ENCODE measurements at places on chromosomes 6 and 20.

DNA sequence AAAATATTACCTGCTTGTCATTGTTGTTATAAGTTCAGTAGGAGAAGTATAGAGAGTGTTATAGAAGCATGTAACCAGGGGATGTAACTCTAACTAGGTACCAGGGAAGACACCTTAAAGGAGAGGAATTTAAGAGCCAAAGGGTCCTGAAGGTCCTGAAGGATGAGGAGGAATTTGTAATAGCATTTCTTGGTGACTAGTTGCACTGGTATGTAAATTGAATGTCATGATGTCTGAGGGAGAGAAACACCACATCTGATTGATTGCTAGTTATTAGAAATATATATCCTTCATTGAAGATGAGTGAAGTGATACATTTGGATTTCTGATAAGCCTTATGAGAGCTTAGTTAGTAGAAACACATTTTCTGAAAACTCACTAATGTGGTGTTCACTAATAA lies 643.8 kb downstream of the RFPL4B start:
- no peak for DNase-seq

GRCh38 chr6:153781306-153781705 lies 257.7 kb upstream of the OPRM1 start:
- no peak for DNase-seq

DNA sequence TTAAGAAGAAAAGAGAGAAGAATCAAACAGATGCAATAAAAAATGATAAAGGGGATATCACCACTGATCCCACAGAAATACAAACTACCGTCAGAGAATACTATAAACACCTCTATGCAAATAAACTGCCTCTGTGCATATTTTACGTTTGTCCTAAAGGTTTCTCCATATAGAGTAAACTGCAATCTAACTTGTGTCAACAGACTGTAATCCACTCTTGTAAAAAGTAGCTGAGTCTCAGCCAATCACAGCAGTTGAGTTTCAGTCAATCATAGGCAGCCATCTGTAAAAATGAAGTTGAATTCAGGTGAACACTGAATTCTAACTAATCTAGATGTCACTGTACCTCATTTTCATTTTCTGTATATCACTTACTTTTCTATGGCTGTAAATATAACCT lies 112.2 kb upstream of the SYNCRIP start:
- no peak for DNase-seq

DNA sequence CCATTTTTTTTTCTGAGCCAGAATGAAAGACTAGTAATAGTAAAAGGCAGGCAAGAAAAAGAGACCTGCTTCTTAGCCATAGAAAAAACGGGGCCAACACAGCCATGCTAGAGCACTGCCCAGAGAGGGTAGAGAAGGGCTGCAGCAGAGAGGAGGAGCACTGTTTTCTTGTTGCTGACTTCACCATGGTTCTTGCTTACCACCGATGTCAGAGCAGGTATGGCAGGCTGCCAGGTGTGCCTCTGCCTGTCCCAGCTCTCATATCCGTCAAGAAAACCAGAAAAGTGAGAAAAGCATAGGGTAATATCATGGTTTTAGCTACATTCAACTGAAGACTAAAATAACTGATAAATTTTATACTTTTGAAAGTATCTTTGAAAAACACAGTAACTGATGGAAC lies 60.7 kb downstream of the DTNBP1 start:
- DNase-seq = no peak

DNA sequence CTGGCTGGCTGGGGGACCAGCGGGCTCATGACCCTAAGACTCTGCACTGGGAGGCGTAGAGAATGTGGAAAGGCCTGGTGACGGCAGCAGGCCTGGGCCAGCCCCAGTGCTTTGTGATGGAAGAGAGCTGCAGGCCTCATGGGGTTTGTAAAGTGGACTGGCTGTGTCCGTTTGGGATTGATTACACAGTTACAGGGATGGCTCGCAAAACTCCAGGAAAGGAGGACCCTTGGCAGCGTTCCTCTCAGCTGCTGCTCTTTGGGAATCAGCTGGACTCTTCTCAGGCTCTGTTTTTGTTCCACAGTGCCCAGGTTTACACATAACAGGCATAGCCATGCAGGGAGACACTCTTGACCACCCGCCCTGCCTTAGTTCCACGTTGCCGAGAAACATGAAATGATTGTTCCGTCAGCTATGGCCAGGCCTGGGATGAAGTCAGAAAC lies 89.0 kb downstream of the SLX4IP start:
- no peak for DNase-seq

DNA sequence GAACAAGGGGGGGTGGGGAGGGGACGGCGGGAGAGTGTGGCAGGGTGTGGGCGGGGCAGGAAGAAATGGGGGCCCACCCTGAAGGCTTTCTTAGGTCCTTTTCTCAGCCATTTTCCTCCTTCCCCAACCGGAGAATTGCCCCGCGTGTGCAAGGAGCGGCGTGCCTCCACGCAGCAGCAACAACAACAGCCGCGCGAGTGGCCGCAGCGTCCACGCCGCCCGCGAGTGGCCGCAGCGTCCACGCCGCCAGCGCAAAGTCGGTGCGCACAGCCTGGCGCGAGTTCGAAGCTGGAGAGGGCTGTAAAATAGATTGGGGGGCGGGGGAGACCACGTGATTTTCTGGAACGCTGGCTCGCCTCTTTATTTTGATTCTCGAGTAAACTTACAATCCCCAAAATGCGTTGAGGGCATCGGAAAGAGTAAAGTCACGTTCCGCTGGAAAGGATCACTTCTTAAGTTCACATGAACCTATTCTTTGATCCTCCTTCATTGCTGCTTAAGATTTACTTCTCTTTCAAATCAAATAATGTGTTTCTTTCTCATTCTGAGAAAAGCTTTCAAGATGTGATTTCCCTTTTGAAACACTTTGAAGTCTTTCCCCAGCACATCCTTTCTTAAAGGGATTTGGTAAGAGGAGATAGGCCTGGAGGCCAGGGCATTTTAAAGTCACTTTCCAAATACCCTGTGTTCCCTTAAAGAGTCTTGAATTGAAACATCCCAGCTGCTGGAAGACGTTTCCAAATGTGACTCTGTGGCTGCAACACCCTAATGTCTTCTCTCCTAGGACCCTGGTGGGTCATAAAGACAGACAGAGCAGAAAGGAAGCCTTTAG lies 66.7 kb upstream of the ZNF217 start:
- DNase-seq = no peak

DNA sequence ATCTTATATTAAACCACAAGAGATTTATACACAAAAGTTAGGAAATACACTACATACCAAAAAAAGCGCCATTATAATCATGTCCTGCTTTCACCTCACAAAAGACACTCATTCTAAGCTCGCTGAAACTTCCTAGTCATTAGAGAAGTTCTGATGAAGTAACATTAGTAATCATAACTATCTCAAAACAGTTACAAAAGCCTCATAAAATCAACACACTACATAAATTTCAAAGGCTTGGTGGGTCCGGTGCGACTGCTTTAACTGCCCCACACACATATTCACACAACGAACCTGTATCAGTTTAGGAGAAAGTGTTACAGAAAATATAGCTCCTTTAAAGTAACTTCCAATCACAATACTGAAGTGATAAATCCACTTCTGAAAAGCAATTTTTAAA lies 1.9 kb downstream of the PHIP start:
- no peak for DNase-seq

GRCh38 chr20:48717680-48718223 lies 110.0 kb downstream of the PREX1 start:
- no peak for DNase-seq

DNA sequence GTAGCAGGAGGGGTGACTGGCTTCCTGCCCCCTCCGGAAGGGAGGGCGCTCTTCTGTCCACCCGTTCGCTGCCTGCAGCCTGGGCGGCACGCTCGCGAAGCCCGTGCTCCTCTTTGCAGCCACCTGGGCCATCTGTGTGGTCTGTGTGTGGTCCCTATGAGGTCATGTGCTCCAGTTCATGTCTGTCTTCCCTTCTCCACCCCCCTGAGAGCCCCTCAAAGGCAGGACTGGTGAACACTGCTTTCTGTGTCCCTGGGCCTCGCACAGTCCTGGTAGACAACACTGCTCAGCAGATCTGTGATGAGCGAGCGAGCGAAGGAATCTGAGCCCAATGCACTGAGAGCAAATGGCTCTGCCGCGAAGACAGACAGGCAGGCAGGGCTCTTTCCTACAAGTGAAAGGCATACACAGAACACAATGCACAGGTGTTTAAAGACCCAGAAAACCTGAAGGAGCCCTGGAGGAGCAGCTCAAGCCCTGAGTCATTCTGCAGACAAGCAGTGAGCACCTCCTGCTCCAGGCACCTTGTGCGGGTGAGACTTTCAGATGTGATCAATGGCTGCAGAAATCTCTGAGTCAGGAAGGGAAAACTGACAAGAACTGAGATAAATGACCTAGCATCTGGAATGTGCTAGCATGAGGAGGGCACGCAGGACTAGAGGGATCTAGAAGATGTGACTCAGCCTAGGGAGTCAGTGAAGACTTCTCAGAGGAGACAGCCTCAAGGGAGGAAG lies 27.1 kb downstream of the PPP1R3G start:
- no peak for DNase-seq

- no peak for DNase-seq
These were observed 1.5 kb downstream of the HLA-DOA start for GRCh38 chr6:33007831-33008400.

DNA sequence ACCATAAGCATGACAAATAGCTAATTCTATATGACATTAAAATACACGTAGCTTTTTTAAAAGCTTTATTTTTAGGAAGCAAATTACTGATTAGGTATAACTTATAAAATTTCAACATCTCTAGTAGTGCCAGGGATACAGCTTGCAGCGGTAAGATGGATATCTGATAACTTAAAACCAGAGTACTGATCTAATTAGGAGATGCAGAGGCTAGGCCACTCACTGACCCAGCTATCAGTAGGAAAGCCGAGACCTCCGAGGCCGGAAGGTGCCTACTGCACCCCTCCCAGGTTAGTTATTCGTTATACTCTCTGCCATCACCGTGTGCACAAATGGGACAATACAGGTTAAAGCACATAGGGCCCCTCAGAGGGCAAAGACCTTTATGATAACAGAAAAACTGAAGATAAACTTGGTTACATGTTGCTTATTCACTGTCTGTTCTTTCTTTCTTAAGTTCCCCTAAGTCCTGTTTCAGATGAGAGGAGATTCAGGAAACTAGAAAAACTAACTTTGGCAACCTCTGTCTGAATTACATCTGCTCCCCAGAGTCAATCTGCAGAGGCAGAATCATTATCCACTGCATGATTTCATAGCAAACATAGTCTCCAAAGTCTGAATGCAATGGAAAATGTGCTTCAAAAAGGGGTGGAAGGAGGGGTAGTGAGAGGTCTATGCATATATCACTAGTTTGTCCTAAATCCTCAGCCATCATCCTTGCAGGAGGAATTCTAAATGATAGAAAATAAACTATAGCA lies 60.8 kb downstream of the RIPOR2 start:
- DNase-seq = no peak

DNA sequence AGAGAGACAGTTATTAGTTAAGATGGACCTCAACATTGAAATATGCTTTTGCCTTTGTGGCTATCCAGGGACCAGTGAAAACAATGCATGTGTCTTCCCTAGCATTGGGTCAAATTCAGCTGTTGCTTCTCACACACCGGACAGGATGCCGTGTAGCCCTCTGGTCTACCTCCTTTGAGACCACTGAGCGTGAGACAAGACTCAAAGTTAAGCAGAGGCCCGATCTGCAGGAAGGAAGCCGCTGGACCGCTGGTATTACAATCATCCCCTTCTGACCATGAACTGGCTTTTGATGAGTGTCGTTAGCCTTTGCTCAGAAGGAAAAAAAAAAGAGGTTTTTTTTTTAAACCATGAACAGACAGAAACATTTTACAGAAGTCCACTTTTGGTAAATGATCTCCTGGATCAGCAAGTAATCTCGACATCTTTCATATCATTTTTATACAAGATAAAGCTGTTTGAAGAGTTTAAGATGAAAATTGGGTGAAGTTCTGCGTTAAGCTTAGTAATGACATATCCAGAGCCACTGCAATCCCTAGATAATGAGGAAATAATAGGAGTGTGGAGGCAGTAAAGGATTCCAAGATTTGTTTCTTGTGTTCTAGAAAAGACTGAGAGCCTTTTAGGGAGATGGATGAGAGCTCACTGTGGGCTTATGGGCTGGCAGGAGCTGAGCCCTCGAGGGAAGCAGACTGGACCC lies 622.8 kb downstream of the QKI start:
- no peak for DNase-seq

DNA sequence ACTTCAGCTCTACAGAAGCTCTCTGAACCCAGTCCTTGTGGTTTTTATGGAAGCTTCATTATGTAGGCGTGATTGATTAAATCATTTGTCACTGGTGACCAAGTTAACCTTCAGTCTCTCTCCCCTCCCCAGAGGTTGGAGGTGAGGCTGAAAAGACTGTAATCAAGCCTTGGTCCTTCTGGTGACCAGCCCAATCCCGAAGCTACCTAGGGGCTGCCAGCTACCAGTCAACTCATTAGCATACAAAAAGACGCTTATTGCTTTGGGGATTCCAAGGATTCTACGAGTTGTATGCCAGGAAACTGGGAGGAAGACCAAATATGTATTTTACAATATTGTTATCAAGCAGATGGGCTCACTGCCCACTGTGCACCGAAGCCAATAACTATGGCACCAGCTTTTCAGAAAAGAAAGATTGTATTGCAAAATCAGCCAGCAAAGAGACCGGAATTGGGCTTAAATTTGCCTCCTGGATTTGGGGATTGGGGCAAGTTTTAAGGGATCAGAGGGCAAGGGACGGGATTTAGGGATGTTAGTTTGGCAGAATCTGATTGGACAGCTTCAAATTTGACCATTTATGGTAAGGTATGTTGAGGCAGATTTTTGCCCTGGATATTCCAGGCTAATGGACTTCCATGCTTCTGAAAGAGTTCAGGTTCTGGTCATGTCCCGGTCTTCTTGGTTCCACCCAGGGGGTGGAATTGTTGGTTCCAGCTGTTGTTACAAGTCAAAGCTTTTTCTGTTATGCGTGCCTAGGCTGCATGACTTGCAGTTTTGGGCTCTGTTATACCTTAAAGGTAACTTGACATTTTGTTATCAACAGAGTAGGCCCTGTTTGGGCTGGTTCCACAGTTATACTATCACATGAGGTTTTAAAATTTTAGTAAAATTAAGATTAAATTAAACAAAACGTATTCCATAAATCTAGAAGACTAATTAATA lies 167.4 kb downstream of the COL9A1 start:
- no peak for DNase-seq

DNA sequence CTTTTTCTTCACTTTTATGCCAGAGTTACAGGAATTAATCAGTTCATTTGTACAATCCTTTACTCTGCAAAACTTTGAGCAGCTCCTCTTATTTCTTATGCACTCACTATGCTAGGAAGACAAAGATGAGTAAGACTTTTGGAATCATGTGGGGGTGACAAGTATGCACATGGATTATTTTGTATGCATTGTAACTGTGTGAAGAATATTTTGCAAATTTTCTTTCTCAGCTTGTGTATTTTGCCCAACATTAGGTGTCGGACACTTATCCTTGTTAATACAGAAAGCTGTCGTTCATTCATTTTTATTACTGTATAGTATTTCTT lies 88.6 kb downstream of the PPP1R14C start:
- no peak for DNase-seq

DNA sequence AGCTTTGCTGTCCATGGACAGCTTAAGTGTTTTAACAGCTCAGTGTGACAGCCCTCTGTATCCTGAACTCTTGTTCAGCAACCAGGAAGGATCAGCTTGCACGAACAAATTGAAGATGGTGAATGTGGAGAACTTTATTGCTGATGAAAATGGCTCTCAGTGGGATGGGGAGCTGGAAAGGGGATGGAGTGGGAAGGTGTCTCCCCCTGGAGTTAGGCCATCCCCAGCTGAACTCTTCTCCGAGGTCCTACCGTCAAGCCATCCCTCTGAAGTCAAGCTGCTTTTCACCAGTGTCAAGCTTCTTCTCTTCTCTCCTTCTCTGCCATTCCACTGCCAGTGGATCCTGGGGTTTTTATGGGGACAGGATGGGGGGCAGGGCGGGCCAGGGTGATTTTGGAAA lies 26.6 kb downstream of the NT5E start:
- no peak for DNase-seq

GRCh38 chr6:112802144-112802543 lies 455.0 kb downstream of the RFPL4B start:
- DNase-seq = no peak
